Stimulated activated CD8-positive, alpha-beta memory T cell treated with anti-CD3 and anti-CD28 coated beads, Interleukin-7, amount 100 ng/mL, for 1 hour (primary cell): ENCODE measurements at places on chromosomes 13 and 19.

- DNase-seq: no peak
These were observed 3.3 kb downstream of the SYCN start for GRCh38 chr19:39200803-39201115.

DNA sequence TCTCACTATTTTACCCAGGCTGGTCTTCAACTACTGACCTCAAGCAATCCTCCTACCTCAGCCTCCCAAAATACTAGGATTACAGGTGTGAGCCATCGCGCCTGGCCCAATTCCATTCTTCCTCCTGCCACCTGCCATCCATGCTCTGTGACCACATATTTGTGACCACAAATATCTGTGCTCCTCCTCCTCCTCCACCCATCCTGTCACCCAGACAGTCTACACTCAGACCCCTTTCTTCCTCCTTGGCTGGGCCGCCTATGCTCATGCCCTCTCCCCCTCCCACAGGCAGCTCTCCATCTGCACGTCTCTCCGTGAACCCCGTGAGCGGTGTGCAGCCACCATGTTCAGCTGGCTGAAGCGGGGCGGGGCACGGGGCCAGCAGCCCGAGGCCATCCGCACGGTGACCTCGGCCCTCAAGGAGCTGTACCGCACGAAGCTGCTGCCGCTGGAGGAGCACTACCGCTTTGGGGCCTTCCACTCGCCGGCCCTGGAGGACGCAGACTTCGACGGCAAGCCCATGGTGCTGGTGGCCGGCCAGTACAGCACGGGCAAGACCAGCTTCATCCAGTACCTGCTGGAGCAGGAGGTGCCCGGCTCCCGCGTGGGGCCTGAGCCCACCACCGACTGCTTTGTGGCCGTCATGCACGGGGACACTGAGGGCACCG lies 3.2 kb downstream of the EHD2 start:
- DNase-seq: no peak

GRCh38 chr13:113148407-113148806 lies 10.0 kb upstream of the PROZ start:
- DNase-seq: no peak

DNA sequence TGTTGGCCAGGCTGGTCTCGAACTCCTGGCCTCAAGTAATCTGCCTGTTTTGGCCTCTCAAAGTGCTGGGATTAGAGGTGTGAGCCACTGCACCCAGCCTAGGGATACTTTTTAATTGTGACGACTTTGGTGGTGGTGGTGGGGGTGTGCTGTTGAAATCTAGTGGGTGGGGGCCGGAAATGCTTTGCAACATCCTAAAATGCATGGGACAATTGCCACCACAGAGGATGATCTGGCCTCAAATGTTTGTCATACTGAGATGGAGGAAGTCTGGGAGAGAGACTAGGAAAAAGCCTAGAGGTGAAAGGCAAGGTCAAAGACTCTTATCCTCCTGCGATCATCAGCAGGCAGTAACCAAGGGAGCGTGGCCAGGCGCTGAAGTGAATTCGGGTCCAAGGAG lies 1.4 kb downstream of the NWD1 start:
- DNase-seq: no peak

DNA sequence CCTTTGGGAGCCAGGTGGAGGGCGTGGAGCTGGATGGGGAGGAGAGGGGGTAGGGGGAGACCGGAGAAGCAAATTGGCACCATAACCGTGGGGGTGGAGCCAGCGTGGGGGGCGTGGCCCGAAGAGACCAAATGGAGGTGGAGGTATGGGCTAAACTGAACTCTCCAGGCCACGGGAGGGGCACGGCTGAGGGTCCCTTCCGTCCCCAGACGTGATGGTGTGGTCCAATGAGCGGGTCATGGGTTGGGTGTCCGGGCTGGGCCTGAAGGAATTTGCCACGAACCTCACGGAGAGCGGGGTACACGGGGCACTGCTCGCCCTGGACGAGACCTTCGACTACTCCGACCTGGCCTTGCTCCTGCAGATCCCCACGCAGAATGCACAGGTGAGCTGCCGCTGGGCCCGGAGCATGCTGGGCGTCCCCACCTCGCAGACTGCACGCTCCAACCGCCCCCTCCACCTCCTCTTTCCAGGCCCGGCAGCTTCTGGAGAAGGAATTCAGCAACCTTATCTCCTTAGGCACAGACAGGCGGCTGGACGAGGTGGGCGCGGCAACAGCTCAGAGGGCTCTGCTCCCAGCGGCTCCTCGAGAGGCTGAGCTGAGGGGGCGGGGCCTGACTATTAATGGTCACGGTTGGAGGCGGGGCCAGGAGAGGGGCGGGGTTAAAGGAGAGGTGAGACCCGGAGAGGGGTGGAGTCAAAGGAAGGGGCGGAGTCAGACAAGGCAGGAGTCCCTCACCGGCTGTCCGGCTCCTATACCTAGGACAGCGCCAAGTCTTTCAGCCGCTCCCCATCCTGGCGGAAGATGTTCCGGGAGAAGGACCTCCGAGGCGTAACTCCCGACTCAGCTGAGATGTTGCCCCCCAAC lies 6.2 kb downstream of the HRC start:
- no peak for DNase-seq

DNA sequence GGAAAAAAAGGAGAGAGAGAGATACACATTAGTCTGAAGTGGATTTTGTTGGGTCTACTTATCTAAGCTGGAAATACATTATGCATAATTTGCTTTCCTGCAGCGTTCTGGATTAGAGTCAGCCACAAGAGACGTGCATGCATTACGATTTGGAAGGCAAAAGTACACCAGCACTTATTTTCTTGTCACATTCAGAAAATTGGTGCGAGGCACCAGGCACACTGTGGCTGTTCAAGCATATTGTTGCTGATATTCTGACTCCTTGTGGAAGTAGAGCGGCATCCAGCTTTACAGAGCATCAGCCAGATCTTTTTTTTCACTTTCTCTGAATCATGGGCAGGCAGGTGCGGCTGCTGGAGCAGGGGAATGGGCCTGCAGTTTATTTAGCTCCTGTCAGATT lies 905.6 kb upstream of the SPRY2 start:
- DNase-seq: no peak

DNA sequence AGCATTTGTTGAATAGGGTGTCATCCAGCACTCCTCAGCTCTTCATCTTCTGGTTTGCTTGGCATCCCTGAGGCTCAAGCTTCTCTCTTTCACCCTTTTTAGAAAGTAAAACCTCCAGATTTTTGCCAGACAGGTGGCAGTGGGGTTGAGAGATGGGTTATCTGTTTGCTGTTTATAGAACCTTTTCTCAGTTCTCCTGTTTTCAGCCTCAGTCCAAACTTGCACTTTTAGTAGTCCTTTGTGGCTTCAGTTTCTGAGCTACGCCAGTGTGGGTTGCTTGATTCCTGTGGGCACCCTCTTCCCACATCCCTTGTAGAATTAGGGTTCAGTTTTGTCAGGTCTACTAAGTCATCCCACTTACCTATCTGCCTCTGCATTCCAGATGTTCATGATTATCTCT lies 147.9 kb downstream of the PAN3 start:
- no peak for DNase-seq

DNA sequence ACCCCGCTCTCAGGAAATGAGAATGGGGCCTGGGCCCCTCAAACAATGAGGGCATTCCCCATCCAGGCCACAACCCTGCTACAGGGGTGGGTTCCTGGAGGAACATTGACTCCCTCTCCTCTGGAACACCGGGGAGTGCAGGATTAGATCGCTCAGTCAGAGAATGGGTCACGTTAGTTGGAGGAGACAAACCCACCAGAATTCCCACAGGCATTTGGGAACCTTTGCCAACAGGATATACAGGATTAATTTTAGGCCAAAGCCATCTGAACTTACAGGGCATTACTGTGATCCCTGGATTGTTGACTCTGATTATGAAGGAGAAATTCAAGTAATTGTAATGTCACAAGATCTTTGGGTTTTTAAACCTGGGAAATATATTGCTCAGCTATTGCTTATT lies 2.6 kb downstream of the ERVK3-1 start:
- DNase-seq: no peak

DNA sequence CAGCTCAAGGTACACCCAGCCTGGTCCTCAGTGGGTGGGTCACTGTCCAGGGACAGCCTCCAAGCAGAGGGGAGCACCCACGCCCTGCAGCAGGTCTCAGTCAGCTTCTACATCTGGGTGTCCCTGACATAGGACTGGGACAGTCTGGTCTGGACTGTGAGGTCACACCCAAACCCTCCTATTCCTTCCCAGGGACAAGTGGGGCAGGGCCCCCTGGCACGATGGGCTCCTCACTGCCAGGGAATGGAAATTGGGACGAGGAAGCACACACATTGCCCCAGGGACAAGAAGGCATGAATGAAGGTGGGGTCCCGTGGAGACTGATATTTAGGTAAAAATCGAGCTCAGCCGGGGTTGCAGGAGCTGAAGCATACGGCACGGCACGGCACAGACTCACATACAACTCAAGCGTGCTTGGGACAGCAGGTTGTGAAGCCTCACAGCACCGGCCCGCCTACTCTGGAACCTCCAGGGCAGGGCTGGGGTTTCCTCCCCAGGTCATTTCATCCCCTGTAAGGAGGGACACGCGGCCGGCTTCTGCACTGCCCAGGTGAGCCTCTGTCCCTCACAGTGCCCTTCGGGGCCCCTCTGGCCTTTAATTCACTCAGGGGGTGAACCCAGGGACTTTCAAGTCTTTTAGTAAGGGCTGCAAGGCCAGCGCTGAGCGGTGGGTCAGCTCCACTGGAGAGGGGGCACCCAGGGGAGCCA lies 3.5 kb downstream of the PNMA8B start:
- DNase-seq: no peak

DNA sequence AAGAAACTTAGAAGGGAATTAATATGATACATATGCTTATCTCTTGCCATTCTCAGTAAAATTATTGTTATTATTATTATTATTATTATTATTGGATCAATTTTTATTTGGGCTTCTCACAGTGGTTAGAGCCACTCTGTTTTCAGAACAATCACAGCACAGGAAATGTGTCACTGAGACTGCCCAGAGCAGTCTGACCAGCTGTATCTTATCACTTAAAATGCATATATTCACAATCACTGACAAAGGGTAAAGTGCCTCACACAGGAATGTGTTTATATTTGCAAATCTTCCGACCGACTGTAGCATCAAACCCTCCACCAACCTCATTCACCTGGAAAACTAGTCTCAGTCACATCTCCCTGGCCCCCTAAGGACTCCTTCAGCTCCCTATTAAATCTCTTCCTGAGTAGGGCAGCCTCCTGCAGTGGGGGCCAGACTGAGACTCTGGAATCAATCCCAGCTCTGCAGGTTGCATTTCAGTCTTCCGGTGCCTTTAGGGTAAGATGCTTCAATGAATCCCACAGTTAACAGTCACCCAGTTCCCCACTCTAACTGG lies 738.3 kb upstream of the SLITRK5 start:
- no peak for DNase-seq

DNA sequence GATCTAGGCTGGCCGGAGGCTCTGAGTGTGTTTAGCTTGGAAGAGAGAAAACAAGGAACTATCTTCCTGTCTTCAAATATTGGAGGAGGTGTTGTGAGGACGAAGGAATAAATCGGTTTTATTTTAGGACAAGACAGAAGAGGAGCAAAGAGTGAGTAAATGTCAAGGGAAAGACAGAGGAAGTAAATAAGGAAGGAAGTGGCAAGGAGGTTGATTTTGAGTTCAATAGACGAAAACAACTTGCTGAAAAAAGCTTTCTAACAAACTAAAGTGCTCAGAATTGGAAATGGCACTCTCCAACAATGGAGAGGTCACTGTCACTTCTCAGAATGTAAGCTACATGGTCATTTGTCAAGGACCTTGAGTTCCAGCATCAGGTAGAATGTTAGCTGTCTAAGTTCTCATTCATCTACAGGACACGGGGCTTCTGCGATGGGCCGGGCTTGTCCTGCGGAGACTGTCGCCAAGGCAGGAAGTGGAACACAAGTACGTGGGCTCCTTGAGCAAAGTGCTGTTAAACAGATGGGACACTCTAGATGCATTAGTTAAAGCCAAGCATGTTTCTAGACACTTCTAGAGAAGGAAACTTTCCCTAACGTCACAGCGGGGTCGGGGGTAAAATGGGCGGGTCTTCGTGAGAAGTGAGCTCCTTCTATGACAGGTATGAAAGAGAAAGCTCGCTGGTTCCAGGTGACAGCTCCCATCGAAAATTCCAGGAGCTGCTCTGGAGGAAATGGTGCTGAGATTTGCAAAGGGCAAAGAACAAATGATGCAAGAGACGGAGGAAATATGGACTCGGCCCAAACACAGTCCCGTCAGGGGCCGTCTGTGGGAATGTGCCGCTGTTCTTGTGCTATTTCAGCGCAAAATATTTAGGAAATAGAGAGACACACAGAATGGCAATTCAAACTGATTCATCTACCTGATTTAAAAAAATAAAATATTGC lies 103.9 kb upstream of the UBL3 start:
- DNase-seq: no peak

- DNase-seq: no peak
These were observed 171.4 kb downstream of the OXGR1 start for GRCh38 chr13:96822895-96823294.

DNA sequence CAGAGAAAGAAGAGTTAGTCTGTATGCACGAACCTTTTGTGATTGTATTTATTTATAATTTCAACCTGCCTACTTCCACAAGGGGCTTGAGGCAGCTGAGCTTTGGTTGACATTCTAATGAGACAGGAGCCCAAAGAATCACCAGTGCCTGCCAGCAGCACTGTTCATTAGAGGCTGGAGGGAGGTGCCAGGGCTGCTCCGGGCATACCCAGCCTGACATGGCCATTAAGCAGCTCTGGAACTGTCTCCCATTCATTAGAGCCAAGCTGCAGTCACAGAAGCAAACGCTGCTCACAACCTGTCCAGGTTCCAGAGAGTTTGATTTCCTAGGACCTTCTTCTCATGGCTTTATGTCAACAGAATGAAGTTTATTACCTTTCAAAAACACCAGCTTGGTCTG lies 425.5 kb downstream of the RFC3 start:
- DNase-seq: no peak

DNA sequence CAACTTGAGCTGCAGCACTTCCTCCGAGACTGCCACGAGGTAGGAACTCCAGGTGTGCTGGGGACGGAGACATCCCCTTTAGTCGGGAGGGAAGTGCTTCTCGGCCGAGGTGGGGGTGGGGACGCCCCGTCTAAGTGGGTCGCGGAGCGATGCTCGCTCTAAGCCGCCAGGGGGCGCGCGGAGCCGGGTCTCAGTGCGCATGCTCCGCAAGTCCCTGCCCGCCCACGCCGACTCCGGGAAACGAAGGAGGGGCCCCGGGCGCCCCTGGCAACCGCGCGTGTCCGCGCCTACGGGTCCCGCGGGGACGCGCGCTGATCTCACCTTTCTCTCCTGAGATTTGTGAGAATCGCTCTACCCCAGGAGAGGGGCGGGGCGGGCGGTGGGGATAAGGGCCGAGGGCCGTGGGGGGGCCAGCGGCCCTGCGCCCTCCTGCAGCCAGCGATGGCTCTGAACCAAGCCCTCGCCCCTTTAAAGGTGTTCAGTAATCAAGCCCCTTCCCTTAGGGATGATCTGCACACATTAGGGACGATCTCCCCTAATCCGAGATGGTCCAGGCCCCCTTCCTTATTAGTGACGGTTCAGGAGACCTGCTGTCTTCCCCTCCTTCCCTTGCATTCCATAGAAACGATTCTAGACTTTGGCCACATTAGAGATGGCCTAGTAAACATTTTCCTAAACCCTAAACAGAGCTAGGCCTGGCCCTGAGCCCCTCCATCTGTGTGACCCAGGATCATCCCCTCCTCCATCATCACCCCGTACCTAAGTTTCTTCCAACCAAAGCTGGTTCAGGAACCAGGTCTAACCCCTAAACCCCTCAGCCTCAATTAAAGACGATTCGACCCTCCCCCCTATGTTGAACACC lies 47.3 kb upstream of the SHKBP1 start:
- DNase-seq: peak; percentile 76
